Thyroid gland (tissue), 4 donors: ENCODE measurements at places on chromosomes 2 and 18.

DNA sequence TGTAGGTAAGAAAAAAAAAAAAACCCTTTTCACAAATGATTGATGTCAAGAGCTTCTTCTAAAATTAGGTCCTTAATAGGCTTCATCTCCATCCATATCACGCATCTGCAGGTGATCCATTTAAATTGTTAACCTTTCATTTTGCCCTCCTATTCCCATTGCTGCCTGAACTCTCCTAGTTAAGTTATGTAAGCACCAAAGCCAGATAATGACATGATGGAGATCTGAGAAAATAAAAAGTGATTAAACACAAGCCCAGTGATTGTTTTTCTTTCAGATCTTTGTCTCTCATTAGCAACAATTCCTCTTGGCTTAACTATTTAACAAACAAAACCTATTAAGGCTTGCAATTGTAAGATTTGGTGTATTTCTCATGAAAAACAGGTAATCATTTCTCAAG lies 20.0 kb downstream of the LANCL1 start:
- DNase-seq, result no peak

DNA sequence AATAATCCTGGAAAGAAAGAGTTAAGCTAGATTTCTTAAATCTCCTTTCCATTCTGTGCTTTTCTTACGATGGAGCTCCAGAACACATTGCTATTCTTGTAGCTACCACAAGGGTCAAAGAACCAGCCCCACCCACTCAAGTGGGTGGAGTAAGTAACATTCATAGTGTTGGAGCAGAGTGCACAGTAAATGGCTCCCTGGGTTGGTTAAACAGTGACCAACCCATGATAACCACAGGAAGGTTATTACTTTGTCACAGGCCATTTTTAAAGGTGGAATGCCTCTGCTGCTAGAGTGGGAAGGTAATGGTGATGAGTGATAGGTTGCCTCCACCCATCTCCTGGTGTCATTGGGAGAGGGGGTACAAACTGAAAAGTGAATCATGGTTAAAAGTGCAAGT lies 13.9 kb downstream of the ARPC2 start:
- DNase-seq, result no peak

DNA sequence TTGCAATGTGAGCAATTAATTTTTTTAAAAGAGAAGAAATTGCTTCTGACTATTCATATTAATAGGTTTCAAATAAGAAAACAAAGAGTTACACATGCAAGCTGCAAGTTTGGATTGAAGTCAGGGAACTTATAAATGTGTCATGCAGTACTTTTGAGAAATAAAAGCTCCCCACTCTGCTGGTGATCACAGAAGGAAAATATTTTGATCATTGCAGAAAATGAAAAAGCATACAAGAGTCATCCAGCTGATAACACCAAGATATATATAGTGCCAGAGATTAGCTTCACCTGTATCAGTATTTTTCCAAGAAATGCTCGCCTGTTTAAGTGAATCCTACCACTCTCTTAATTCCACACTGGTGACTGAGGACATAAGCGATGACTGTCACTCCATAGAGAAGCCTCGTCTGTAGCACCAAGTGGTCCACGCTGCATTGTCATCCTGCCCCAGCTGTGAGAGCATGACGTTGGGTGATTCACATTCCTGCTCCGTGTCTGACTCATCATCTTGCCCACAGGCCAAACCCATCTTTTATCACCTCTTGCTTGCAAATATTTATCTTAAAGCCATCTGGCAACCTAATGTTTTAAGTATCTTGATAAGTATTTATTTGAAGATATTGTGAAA lies 178.0 kb downstream of the ASXL3 start:
- DNase-seq, result no peak

- DNase-seq, result no peak
Measured at GRCh38 chr2:176293334-176293733, 24.1 kb downstream of the MTX2 start.

GRCh38 chr18:35186291-35187034 lies 54.4 kb upstream of the ZNF397 start:
- no peak for DNase-seq

DNA sequence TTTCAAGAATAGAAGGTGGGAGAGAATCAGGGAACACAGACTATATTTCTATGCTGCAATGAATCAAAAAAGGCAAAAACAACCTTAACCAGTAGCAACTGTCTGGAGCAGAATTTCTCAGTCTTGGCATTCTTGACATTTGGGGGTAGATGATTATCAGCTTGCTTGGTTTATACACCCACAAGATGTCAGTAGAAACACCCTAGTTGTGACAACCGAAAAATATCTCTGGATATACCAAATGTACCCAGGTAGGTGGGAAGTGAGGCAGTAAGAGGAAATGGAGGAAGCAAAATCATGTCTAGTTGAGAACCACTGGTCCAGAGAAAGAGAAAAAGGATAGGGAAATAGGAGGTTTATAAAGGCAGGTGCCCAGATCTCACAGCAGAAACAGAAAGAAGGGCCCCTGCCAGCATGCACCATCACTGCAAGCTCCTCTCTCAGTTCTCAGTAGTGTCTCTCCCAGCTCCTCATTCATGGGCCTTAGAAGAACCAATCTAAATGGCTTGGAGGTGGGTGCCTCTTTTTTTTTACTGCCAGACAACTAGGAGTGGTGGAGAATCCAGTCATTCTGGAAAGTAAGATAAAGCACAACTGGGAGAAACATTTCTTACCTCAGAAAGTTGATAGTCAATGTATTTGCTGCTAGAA lies 50.4 kb downstream of the MBD2 start:
- no peak for DNase-seq

DNA sequence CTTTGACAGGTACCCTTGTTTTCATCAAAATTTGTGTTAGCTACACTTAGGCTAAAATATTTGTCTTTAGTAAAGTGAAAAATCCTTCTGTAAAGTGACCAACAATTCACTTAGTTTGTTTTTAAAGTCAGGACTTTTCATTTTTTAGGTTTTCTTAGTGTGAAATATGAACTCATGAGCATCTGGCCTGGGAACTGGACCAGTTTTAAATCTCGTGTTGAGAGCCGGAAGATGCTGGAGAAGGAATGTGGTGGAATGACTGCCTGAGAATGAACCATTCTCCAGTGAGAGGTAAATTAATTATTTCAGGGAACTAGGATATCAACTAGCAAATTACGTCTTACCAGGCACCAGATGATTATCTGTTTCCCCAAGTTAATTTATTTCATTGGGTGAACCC lies 305.7 kb downstream of the AGPS start:
- no peak for DNase-seq
